ENCODE measurements at places on chromosomes 3 and 15.
A peak's percentile ranks its signal among the peaks of the same experiment; 100 is the strongest.

DNA sequence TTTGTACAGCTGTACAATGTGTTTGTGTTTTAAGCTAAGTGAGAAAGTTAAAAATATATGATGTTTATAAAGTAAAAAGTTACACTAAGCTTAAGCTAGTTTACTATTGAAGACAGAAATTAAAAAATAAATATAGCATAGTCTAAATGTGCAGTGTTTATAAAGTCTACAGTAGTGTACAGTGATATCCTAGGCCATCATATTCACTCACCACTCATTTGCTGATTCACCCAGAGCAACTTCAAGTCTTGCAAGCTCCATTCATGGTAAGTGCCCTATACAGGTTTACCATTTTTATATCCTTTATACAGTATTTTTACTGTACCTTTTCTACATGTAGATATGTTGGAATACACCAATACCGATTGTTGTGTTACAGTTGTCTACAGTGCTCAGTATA is 553.2 kb upstream of the TBL1XR1 start:
- DNase-seq, result no peak

GRCh38 chr15:66655997-66656396 is 46.0 kb upstream of the SMAD6 start:
- DNase-seq, result no peak

GRCh38 chr3:149004622-149005021 is 13.3 kb downstream of the GYG1 start:
- peak; percentile 15 for DNase-seq

DNA sequence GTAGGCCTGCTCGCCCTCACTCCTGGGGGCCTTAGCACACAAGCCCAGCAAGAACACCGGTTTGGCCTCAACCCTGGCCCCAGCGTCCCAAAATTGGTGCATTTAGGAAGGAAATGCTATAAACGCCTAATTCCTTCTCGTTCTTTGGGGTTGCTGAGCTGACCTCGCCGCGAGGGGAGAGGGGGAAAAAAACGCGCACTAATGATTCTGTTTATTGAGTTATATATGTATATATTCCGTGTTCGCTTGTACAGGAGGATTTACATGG is 3.9 kb downstream of the FEZF2 start:
- DNase-seq, result no peak
